B cell (primary cell): ENCODE measurements at places on chromosomes 6 and 20. TPM values are rescaled to one million over a fixed set of nuclear protein-coding genes. Genes with fewer than 3 reads are reported as not detected.

GRCh38 chr6:166512567-166512966 is 73.9 kb downstream of the RAMACL start:
- no peak overlapping the region for H3K4me3 ChIP-seq
- no peaks in the 10 kb centered on the region for H3K27me3 ChIP-seq
- no peak overlapping the region for H3K27ac ChIP-seq
- H3K4me1 ChIP-seq = peaks cover 14% of the 10 kb centered on the region
- peak; percentile 79 for DNase-seq

DNA sequence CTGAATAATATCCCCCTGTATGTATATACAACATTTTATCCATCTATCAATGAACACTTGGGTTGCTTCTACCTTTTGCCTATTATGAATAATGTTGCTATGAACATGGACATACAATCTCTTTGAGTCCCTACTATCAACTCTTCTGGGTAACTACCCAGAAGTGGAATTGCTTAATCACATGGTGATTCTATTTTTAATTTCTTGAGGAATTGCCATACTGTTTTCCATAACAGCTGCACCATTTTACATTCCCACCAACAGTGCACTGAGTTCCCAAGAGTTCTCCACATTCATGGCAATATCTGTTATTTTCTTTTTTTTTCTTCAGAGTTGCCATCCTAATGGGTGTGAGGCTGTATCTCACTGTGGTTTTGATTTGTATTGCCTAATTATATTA is 88.3 kb downstream of the ZHX3 start:
- no peak overlapping the region for H3K27ac ChIP-seq
- H3K36me3 ChIP-seq = no peaks in the 10 kb centered on the region
- H3K4me3 ChIP-seq = no peak overlapping the region
- H3K27me3 ChIP-seq = no peaks in the 10 kb centered on the region
- peaks cover 9% of the 10 kb centered on the region for H3K4me1 ChIP-seq

- no peaks in the 10 kb centered on the region for H3K4me1 ChIP-seq
- DNase-seq = no peak
- H3K36me3 ChIP-seq = no peaks in the 10 kb centered on the region
- no peaks in the 10 kb centered on the region for H3K27me3 ChIP-seq
Observed at GRCh38 chr6:130681028-130681427, 146.2 kb upstream of the SMLR1 start.

- H3K4me1 ChIP-seq = peaks cover 20% of the 10 kb centered on the region
- H3K36me3 ChIP-seq = no peaks in the 10 kb centered on the region
- H3K27me3 ChIP-seq = no peaks in the 10 kb centered on the region
- H3K4me3 ChIP-seq = no peak overlapping the region
Observed at GRCh38 chr6:5300206-5300764, 39.0 kb downstream of the FARS2 start.

DNA sequence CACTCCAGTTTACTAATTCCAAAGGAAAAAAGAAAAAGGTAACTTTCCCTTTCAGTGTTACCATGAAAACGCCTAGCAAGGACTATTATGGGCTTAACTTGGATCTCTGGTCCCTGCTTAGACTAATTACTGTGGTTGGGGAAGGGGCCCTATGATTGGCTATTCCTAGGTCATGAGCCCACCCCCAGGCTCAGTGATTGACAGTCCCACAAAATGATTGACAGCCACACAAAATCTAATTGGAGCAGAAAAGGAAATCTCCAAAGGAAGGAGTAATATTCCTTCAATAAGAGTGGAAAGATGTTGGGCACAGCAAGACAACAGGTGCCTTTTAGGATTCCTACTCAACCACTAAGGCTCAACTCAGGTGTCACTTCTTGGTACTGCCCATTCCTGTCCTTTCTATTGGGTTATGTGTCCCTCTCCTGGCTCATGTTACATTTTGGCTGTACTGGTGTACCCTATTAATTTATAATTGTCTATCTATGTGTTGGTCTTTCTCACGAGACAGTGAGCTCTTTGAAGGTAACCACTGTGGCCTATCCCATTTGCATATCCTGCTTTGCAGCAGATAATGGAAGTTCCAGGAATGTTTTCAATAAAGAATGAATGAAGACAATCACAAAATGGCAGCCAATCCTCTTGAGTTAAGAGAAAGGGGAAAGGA is 5.5 kb upstream of the UTRN start:
- no peak overlapping the region for H3K4me3 ChIP-seq
- peaks cover 9% of the 10 kb centered on the region for H3K4me1 ChIP-seq
- no peaks in the 10 kb centered on the region for H3K36me3 ChIP-seq
- H3K27me3 ChIP-seq = no peaks in the 10 kb centered on the region
- no peak for DNase-seq
- H3K27ac ChIP-seq = no peak overlapping the region

DNA sequence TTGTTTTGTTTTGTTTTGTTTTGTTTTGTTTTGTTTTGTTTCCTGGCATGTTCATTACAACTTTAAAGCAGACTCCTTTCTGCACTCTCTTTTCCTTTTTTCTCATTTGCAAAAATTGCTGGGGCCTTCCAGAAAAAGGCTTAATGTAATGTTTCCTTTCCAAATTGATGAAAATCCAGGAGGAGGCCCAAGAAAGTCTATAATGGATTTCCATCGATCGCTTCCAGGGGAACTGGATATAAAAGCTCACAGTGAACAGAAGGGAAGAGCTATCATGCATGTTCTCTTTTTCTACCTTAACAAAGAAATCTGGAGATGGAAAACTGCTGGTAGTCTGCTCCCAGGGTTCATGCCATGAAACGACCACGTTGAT is 28.7 kb downstream of the ISM1 start:
- no peak overlapping the region for H3K4me3 ChIP-seq
- no peak for DNase-seq
- peaks cover 4% of the 10 kb centered on the region for H3K4me1 ChIP-seq
- no peaks in the 10 kb centered on the region for H3K27me3 ChIP-seq
- H3K27ac ChIP-seq = no peak overlapping the region

- no peak for DNase-seq
- no peaks in the 10 kb centered on the region for H3K36me3 ChIP-seq
- H3K27ac ChIP-seq = no peak overlapping the region
- H3K4me1 ChIP-seq = no peaks in the 10 kb centered on the region
- H3K4me3 ChIP-seq = no peak overlapping the region
Observed at GRCh38 chr20:63682384-63683139, 13.9 kb upstream of the TNFRSF6B start.

DNA sequence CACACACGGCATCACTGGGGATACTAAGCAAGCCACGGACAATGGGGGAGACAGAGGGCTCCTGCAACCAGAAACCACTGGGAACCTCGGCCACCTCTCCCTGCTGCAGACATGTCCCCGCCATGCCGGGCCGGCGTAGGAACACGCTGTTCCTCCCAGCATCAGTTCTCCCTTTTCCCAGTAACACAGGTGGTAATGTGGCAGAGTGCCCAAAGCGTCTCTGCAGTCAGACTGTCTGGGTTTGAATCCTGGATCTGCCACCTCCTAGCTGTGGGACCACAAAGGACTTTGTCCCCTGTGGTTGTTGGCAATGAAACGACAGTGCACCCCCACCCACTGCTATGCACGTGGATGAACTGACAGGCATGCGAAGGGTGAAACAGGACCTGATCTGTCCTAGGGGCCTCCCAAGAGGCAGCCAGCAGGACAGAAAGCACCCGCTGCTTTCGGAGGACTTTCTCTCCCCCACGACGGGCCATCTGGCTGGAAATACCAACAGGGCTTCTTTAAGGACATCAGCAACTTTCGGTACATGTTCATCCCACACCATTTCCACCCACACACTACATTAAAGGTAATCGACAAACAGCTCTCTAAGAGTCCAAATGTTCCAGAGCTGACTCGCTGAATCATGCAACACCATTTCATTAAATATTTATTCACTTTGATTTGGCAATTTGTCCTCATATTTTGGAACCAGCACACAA is 74.1 kb downstream of the SULF2 start:
- no peaks in the 10 kb centered on the region for H3K27me3 ChIP-seq
- H3K27ac ChIP-seq = no peak overlapping the region
- no peak overlapping the region for H3K4me3 ChIP-seq
- no peaks in the 10 kb centered on the region for H3K36me3 ChIP-seq
- peaks cover 11% of the 10 kb centered on the region for H3K4me1 ChIP-seq

GRCh38 chr20:53226826-53227225 is 254.7 kb downstream of the TSHZ2 start:
- no peak overlapping the region for H3K4me3 ChIP-seq
- H3K4me1 ChIP-seq = peaks cover 8% of the 10 kb centered on the region
- DNase-seq = peak; percentile 17
- no peak overlapping the region for H3K27ac ChIP-seq
- no peaks in the 10 kb centered on the region for H3K27me3 ChIP-seq
- H3K36me3 ChIP-seq = no peaks in the 10 kb centered on the region

- no peaks in the 10 kb centered on the region for H3K27me3 ChIP-seq
- H3K27ac ChIP-seq = no peak overlapping the region
- no peak overlapping the region for H3K4me3 ChIP-seq
- H3K4me1 ChIP-seq = peaks cover 56% of the 10 kb centered on the region
Observed at GRCh38 chr6:36127462-36128016, 2.8 kb upstream of the MAPK13 start.

PI16 gene
- 1.1 and 1.4 TPM in 2 replicates for total RNA-seq

SSTR4 gene
- total RNA-seq = not detected in 2 replicates

SLC17A3 gene
- not detected in 2 replicates for total RNA-seq

CRYBG1 gene
- 47.0 and 47.2 TPM in 2 replicates for total RNA-seq

BPIFB2 gene
- total RNA-seq = not detected in 2 replicates
